ENCODE measurements at places on chromosomes 5 and 9.

DNA sequence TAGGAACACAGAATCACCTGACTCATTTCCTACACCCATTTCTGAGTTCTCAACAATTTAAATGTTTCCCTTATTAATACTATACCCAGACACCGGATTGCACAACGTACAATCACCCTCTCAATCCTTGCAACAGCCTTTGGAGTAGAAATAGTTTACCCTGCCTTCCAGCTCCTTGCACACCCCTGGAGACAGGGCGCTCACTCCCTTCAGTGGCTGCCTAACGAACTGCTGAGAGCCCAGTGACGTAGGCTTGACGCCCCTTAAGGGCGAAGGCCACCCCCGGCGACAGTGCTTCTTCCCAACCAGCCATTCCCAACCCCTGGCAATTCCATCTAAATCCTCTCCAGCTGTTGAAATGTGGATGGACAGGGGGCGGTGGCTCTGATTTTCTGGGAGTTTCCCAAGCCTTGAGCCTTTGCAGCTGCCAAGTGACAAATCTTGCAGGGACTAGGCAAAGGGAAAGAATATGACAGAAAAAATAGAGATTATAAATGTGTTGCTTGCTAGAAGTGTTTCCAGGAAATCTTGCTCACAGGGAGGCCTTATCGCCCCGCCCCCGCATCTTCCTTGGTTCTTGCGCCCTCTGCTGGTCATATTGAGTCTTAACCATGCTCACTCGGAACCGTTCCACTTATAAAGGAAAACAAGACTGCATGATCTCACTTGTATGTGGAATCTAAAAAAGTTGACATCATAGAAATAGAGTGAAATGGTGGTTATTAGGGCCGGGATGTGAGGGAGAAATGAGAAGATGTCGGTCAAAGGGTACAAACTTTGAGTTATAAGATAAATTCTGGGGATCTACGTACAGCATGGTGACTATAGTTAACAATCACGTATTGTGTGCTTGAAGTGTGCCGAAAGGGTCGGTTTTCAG, 7.6 kb upstream of the BARX1 start:
- DNase-seq: peak; percentile 91

- no peak for DNase-seq
These were observed 15.5 kb downstream of the SIL1 start for GRCh38 chr5:139182528-139183296.

DNA sequence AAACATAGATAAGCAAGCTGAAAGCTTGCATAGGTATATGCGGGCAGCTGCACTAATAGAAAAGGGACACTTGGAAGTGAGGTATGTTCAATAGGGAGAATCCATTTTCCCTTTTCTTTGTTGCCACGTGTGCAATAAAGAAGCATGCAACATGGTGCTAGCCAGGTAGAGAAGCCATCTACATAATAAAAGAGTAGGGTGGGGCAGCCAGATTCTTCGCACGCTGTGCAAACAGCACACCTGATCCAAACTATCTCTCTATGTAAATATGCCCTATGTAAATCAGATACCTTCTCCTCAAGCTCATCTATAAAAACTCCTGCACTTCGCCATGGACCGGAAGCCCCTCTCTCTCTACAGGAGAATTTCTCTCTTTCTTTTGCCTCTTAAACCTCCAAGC, 91.9 kb upstream of the C9orf72 start:
- DNase-seq: no peak

DNA sequence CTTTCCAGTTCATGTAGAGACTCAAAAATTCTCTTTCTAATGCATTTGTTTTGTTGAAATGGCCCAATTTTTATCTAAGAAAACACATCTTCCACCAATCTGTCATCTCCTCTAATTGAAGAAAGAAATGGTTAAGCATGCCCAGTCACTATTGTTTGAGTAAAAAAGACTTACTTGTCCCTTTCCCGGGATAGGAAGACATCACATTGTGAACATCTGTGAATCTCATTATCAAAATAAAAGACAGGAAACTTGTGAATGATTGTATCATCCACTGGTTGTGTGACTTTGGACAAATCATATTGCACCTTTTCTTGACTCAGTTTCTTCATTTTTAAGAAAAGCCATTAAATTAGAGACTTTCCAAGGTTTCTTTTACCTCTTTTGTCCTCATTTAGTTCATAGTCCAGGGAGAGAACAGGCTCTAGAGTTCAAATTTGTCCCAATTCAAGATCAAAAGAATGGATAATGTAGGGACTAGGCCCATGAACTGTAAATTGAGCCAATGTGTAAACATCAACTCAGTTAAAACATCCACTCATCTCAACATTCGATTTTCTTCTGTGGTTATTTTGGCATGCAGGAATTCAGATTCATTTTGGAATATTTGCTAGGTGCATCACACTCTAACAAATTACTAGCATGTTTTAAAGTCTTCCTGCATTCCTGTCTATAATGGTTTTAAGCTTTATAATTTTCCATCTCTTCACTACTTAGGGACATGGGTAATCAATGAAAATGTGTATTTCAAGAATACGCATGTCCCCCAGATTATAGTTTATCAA, 838.0 kb upstream of the WWC1 start:
- DNase-seq: no peak

GRCh38 chr5:59588922-59589321, 304.6 kb downstream of the PDE4D start:
- no peak for DNase-seq

DNA sequence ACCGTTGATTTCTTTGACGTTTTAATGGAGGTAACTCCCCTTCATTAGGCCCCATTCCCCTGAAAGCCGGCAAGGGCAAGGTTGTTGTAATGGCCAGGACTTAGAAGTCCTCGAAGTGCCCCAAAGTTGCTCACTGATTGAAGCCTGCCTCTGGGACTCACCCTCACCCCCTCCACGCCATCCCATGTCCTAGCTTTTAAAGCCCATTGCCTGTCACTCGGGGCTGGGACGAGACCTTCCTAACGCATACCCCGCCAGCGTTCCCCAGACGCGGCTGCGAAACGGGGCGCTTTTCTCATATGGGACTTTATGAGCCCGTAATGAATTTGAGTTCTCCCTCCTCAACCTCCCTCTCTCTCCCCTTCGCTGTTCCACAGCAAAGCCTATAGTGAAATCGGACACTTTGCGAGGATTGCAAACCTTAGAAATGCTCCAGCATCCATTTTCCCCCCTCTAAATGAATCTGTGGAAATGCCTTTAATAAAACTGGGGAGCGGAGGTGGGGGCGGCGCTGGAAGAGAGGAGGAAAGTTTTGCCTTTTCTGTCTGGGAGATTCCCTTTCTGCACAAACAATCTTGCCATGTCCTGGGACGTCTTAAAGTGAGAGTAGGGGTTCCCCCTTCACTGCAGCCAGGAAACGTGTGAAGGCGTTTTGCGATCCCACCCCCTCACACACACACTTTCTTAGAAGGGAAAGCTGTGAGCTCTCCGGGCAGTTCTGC, 1.5 kb downstream of the PAPPA start:
- DNase-seq: no peak

GRCh38 chr5:59847586-59847985, 45.9 kb downstream of the PDE4D start:
- DNase-seq: no peak

GRCh38 chr9:12439267-12439666, 253.9 kb upstream of the TYRP1 start:
- DNase-seq: no peak

- peak; percentile 31 for DNase-seq
These were observed 269.9 kb upstream of the PAPPA start for GRCh38 chr9:115883467-115884329.

GRCh38 chr5:135826994-135827671, 7.3 kb upstream of the SLC25A48 start:
- DNase-seq: no peak

GRCh38 chr5:83628360-83628759, 92.3 kb downstream of the HAPLN1 start:
- DNase-seq: no peak

DNA sequence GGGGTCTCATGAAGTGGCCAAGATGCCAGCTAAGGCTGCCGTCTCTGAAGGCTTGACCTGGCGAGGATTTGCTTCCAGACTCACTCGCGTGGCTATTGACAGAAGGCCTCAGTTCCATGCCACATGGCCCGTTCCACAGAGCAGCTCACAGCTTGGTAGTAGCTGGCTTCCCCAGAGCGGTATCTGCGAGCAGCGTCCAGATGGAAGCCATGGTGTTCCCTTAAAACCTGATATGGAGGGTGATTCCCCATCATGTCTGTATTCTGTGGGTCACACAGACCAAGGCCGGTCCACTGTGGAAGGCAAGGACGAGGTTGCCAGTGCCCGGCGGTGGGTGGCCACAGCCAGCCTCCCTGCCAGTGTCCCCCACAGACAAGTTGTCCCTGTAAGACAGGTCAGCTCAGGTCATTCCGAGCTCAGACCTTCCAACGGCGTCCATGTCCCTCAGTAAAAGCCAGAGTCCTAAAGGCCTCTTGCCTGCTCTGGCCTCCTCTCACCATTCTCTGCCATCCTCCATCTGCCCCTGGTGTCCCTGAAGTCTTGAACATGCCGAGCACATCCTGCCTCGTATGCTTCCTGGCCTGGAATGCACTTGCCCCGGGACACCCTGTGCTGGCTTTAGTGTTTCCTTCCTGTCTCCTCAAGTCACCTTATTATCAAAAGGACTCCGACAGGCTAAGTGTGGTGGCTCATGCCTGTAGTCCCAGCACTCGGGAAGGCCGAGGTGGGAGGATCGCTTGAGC, 61.3 kb upstream of the LRRTM2 start:
- no peak for DNase-seq

GRCh38 chr5:133605323-133605722, 7.0 kb downstream of the FSTL4 start:
- DNase-seq: no peak

GRCh38 chr9:126794441-126794840, 10.4 kb upstream of the ZBTB43 start:
- DNase-seq: no peak

Data from Ammon's horn (tissue), 1 donor.